ENCODE measurements at places on chromosomes 13 and 19.

GRCh38 chr19:18663940-18664530, 19.4 kb upstream of the CRTC1 start:
- DNase-seq: no peak

DNA sequence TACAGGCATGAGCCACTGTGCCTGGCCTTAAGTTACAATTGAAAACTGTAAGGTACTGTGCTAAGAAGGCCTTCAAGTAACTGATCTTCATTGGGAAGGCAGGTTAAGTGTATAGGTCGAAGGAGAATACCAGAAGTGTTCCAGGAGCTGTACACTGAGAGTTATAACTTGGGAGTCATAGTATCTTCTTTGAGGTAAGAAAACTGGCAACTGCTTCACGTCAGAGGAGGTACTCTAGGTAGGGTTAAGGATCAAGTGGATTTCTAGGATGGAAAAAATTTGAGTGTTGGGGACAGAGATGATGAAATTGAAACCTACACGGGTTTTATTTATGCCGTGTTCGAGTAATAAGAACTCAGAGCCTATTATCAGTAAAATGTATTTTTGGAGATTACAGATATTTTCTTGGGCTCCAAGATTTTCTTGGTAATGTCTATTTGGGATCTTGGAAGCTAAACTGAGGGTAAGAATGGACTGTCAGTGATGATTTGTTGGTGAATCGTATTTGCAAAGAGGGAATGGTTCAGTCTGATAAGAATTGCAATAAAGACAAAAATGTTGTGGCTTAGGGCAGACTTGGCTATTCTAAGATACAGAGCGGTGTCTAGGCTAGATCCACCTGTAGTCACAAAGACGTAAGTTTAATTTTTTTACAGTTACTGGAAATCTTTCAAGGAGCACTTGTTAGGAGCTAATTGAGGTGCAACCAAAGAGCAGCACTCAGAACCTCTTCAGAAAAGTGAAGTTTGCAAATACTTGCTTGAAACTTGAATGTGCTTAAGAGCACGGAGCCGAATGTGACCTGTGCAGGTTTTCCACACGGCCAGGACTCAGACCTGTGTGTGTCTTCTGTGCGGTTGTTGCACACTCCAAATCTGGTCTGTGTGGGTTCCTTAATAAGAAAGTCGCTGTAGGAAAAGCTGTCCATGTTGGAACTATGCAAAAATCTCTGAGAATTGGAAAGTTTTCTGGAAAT, 102.5 kb downstream of the URI1 start:
- DNase-seq: no peak

DNA sequence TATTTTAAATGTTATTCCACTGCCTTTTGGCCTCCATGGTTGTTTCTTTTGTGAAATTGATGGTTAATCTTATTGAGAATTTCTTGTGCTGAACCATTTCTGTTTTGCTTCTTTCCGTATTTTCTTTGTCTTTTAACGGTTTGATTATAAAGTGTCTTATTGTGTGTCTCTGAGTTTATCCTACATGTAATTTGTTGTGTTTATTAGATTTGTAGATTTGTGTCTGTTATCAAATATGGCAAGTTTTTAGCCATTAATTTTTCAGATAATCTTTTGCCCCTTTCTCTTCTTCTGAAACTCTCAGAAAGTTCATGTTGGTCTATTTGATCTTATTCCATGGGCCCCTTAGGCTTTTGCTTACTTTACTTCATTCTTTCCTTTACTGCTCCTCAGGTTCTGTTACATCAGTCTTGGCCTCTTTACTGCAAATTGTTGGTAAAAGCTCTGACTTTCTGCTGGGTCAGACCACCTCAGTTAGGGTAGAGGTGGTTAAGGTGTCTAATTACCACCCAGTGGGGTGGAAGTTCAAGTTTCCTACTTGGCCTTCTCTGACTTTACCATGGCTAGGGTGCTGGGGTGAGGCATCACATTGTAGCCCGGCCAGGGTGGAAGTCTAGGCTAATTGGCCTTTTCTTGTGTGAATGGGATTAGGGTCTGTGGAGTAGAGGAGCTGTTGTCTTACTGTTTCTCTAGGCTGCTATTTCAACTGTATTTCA, 58.3 kb downstream of the ZMYM2 start:
- DNase-seq: no peak

DNA sequence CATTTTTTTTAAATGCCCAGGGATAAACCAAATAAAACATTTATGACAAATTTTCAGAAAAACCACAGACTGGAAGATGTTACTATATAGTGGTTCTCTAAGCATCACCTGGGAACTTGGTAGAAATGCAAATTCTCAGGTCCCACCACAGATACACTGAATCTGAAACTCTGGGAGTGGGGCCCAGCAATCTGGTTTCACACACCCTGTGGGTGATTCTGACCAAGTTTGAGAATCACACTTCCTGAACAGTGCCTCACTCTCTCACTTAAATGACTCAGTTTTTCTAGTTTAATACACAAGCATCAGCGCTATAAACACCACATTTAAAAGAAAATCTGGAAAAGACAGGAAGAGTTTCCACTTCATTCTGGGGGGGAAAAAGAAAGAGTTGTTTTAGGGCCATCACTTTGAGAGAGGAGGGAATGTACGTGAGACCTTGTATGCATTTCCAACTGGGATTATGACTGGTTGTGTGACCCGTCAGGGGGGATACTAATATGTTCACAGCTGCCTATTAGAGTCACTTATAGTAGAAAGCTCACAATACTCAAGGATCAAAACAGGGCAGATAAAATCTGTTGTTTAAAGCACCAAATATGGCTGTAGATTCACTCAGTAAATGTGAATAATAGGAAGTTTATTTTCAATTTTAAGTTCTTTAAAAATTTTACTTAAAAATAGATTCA, 567.7 kb downstream of the GPC6 start:
- DNase-seq: peak; percentile 62

DNA sequence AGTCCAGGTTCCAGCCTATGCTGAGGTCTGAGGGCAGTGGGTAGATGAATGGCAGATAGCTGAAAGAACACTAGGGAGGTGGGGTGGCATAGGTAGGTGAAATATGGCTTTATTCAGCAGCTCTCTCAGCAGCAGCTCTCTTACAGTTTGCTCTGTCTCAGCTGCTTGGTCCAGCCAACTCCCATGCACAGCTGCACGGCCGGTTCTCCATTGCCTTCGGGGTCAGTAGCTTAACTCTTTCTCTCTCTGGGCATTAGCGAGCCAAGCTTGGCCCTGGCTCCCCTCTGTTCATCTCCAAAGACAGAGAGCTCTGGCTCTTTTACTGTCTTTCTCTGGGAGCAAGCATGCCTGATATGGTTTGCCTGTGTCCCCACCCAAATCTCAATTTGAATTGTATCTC, 151.9 kb downstream of the MYO16 start:
- DNase-seq: no peak

GRCh38 chr13:23505007-23505406, 65.2 kb upstream of the TNFRSF19 start:
- DNase-seq: no peak

DNA sequence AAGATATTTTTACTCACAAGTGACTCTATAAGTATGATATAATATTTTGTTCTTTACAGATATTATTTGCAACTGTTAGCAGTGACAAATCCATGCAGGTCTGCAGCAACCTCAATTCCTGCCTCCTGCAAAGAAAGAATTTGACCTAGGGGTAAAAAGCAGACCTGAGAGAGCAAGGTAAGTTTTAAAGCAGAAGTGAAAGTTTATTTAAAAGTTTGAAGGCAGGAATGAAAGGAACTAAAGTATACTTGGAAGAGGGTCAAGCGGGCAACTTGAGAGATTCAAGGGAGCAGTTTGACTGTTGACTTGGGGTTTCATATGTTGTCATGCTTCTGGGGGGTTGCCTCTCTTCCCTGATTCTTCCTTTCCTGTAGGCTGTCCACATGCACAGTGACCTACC, 520.1 kb upstream of the PCDH20 start:
- no peak for DNase-seq

GRCh38 chr13:112776354-112776753, 86.5 kb downstream of the ATP11A start:
- DNase-seq: no peak

DNA sequence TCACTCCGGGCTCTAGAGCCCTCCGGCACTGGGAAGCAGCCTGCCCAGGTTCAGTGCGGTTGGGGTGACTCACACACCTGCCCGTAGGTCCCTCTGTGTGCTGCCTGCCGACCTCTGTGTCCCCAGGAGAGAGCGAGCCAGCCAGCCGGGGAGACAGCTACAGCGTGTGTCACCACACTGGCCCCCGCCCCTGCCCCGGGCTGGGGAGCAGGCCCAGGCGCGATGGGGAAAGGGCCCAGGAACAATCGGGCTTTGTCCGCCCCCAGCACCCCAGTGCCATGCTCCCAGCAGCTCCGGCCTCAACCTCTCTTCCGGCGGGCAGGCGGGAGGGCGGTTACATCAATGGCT, at the start of gene KLK6:
Gene KLK6, minus strand, starts transcription at position 179 of the 348 bp plus-strand sequence. CDS start 1,487 bp downstream, outside the sequence.
- no peak for DNase-seq

DNA sequence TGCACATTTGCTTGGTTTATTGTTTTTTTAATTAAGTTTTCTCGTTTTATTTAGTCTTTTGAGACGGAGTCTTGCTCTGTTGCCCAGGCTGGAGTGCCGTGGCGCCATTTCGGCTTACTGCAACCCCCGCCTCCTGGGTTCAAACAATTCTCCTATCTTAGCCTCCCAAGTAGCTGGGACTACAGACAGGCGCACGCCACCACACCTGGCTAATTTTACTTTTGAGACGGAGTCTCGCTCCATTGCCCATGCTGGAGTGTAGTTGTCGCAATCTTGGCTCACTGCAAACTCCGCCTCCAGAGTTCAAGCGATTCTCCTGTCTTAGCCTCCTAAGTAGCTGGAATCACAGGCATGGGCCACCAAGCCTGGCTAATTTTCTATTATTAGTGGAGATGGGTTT, 1.3 kb downstream of the RPS9 start:
- no peak for DNase-seq

DNA sequence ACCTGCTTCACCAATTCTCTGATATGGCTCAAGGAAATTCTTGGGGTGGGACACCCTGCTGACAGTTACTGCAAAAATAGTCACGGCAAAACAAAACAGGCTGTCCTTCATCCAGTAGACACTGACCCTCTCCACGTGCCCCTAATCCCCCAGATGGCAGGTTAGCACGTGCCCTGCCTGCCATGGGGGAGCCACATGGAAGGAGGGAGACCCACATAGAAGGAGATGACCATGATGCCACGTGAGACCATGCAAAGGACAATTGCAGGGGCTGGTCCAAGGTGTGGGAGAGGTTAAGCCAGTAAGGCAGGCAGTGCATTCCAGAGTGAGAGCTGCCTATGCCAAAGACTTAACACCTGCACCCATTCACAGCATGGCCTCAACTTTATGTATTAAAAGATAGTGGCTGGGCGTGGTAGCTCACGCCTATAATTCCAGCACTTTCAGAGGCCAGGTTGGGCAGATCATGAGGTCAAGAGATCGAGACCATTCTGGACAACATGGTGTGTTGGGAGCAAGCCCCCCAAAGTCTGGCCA, 82.7 kb downstream of the ZNF429 start:
- DNase-seq: no peak

DNA sequence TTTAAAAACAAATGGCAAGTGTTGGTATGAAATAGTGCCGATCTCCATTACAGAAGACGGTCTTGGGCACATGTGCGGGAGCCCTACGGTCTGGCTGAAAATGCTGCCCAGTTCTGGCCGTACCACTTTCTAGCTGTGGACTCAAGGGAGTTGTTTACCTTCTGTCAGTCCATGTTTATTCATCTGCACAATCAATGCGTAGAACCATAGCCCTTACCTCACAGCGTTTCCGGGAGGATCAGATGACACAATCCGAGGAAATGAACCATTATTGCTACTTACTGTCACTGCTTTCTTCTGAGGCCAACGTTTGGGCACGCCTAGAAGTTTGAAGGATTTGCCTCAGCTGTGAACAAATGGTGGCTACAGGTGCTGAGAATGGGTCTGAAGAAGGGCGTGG, 31.2 kb downstream of the GADD45B start:
- DNase-seq: no peak

DNA sequence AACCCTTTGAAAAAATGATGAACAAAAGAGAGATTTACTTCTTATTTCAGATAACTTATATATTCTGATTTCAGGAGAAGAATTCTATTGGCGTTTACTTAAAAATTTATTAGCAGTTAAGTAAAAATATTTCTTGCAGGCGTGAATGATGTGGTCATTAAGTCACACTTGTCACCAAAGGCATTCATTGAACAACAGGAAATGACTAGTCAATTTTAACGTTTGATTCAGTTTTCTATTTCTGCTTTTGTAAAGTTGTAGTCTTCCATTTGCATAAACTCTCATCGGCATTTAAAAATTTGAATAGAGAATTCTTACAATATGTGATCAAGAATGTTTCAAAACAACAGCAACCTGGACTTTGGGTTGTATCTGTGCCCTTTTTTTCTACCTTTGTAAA, 83.4 kb downstream of the GPR12 start:
- DNase-seq: no peak

DNA sequence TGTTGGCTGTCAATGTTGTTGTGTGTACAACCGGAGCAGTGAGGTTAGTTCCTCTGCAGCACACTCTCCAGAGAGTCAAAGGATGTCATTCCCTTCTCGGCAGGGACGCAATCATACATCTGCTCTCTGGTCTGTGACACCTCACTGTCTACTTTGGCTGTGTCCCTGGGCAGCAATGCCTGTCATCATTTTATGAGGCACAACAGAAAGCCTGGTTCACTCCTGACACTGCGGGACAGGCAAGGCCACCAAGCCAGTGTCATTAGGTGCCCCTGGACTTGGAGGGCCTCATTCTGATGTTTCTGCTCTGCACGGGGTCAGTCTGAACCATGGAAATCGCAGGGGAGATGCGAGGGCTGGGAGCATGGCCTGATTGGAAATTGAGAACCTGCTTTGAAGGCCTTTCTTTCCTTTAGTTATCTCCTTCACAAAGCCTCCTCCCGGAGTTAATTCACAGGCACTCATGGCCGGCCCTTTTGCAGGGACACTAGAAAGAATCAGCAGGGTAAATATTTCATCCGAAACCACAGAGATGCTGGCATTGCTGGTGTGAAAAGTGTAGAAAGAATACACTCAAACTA, 284.4 kb downstream of the ZNF536 start:
- no peak for DNase-seq

GRCh38 chr19:10133596-10133995, 13.9 kb upstream of the EIF3G start:
- no peak for DNase-seq

GRCh38 chr19:1882089-1882785, 3.1 kb downstream of the ABHD17A start:
- DNase-seq: peak; percentile 79

GRCh38 chr13:79403113-79403512, 2.9 kb downstream of the RBM26 start:
- no peak for DNase-seq

- no peak for DNase-seq
Observed at GRCh38 chr13:22938576-22938975, 242.2 kb upstream of the SGCG start.

Measured in stimulated activated CD8-positive, alpha-beta memory T cell treated with anti-CD3 and anti-CD28 coated beads, Interleukin-4, amount 100 ng/mL, for 48 hours (primary cell).